Stimulated activated CD4-positive, alpha-beta T cell treated with anti-CD3 and anti-CD28 coated beads, Interleukin-1b, Interleukin-23, amount 100 ng/mL, for 48 hours (primary cell): ENCODE measurements at places on chromosomes 2 and 18.
A peak's percentile ranks its signal among the peaks of the same experiment; 100 is the strongest.

- peak; percentile 57 for DNase-seq
These were observed 84.1 kb downstream of the ALPK2 start for GRCh38 chr18:58544616-58545337.

GRCh38 chr2:30721241-30721640 lies 86.0 kb downstream of the CAPN13 start:
- DNase-seq: no peak

DNA sequence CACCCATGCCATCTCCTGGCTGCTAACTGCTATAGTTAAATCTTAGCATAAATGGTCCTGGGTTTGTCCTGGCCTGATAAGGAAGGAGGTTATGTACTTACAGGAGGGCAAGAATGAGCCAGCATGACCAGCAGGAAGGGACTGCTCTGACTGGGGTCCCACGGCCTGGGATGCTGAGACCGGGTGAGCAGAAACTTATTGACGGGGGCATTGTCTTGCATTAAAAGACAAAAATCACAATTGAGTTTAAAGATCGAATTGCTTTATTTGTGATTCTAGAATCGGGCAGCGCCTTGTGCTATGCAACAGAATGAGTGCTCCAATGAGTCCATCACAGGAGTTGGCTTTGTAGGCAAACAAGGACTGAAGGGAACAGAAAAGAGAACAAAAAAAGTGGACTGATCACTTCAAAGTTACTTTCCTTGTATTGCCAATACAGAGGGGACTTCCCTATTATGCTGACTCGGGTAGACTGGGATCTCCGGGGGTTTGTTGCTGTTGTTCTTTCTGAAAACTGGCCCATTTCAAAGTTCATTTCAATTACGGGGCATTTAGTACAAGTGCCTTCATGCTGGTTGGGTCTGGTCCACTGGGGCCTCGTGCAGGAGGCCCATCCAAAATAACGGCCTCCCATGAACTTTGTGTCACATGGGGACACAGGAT lies 87.1 kb upstream of the SLC66A3 start:
- no peak for DNase-seq

DNA sequence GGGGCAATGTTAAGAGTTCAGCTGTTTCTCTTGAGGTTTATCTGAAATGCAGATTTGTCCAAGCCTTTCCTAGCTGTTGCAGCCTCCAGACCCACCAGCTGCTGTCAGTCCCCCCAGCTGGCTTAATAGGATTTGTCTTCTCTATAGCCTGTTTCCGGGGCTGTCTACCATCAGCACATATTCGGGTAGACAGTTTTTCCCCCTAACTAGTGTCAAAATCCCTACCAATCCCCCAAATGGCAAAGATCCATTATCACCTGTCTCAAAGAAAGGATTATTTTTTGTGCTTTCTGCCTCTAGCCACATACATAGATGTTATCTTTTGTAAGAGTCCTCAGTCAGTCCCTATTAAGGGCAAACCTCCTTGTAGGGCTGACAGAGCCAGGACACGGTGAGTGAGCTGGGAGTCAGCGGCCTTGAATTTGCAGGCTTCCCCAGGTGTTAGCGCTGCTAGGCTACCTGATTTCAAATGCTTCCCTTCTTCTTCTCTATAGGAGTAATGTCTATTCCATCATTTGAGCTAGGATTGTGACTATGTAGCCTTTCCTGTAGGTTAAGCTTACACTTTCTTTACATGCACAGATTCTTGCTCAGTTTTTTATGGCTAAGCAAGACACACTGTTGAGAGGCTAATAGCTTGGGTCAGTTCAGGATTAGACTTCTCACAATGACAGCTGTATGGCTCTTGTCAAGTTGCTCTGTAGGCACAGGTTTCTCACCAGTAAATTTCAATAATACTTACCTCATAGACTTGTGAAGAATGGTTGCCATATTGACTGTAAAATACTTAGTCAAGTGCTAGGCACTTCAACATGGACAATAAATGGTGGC lies 171.1 kb upstream of the UNC80 start:
- DNase-seq: no peak

- peak; percentile 27 for DNase-seq
These were observed 630 bp downstream of the PPM1G start for GRCh38 chr2:27408601-27409320.

GRCh38 chr2:20573620-20574422 lies 77.1 kb downstream of the HS1BP3 start:
- DNase-seq: no peak

DNA sequence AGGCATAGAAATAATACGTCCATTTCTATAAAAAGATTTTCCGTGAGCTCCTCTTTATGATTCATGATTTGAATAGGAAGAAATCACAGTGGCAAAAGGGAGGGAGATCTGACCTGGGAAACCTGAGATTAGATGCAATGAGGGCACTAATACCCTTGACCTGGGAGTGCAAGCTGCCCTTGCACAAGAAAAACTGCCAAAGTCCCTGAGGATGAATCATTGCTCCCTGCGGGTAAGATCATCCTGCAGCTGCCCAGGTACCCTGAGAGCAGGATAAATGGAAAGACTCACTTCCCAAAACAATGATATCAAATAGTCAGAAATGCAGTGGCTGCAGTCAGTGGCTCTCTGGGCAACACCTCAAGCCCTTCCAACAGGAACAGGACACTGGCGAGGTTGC lies 11.6 kb downstream of the FHL2 start:
- no peak for DNase-seq
